D341Med (cell line): ENCODE measurements at places on chromosomes 6 and 20.
A peak's percentile ranks its signal among the peaks of the same experiment; 100 is the strongest.

DNA sequence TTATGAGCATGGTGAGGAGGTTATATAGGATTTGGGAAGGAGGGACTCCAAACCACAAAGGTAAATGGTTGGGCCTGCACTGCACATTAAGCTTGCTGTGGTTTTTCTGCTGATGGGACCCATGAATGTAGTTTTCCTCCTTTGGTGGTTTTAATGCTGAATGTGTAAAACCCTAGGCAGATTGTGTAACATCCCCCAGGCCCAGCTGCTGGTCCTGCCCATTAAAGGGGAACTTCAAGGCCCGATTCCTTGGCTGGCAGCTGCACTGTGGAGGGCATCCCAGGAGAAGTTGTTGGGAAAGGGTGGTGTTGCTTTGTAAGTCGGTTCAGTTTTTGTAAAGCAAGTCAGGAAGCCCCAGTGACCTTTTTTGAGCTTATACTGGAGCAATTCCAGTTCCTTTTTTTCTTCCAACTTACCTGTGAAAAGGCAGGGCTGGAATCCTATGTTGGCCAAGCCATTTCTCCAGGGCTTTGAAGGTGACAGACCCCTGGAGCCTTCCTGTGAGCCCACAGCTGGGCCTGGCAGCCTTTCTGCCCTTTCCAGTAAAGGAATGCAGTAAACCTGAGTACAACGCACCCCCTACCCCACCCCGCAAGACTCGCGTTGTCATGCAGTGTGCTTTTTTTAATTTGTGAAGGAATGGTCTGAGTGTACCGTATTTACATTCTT lies 43.1 kb upstream of the NAA20 start:
- no peak for DNase-seq

- DNase-seq = no peak
Measured at GRCh38 chr20:49104365-49104648, 58.2 kb downstream of the CSE1L start.

DNA sequence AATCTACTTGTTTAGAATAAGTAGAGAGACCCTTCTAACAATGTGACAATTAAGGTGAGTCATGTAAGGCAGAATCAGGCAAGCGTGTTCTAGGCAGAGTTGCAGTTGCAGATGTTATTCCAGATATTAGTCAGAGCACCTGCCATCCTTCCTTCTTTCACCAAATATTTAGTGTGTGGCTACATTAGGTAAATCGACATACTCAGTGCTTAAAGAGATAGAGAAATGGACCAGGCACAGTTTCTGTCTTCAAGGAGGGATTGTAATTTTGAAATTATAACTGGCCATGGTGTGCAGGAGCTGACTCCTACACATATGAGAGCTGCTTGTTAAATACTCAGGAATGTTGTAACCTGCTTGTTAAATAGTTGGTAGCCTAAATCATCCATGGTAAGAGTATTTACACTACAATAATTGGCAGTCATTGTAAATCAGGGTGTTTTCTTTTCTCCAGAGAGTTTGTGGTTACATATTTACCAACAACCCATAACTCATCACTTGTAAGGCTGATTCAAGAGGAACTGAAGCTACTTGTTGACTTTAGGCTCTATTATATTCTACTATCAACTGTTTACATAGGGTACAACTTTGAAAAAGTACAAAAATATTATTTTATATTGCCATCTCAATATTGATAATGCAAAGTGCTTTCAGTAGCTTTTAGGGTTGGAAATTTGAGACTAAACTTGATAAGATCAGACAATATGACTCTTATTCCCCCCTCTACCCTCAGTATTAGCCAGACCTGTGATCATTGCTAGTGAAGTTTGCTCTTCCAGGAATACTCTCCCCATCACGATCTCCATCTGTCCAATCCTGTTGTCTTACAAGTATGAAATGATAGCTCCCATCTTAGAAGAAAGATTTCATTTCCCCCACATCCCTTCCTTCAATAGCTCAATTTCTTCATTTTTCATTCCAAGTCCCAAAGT lies 607.1 kb downstream of the COL12A1 start:
- no peak for DNase-seq

GRCh38 chr20:64183313-64183712 lies 19.1 kb downstream of the MYT1 start:
- no peak for DNase-seq

DNA sequence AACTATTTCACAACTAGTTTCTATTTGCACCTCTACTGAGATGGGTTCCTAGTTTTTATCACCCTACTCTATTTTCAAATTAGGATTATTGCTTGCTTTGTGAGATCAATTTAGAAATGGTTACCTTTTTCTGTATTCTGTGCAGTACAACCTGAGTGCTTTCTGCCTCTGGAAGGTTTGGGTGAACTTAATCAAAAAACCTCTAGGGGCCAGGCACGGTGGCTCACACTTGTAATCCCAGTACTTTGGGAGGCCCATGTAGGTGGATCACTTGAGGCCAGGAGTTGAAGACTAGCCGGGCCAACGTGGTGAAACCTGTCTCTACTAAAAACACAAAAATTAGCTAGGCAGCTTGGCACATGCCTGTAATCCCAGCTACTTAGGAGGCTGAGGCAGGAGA lies 63.3 kb downstream of the SCAF8 start:
- DNase-seq = no peak

GRCh38 chr6:158595223-158595622 lies 35.3 kb downstream of the TMEM181 start:
- peak; percentile 60 for DNase-seq

GRCh38 chr6:145155873-145156782 lies 579.2 kb downstream of the EPM2A start:
- no peak for DNase-seq

GRCh38 chr6:127877231-127877630 lies 23.6 kb downstream of the THEMIS start:
- no peak for DNase-seq

- no peak for DNase-seq
Measured at GRCh38 chr6:52990342-52990741, 4.7 kb downstream of the GSTA4 start.

DNA sequence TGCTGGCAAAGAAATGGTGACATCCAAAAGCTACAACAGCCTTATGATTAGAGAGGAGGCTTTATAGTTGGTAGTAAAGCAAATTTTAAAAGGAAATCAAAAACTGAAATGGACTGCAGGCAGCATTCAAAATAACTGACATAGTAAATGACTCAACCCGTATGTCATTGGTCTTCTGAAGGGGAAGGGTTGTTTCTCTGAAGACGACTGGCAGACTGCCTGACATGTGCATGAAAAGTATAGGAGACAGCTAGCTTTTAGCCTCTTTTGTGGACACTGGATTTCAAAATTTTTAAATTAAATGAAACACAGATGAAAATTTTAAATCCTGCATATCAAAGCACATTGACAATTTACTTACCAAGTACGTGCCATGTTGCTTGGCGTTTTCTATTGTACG lies 90.7 kb downstream of the TRMT6 start:
- DNase-seq = no peak

- DNase-seq = peak; percentile 88
Measured at GRCh38 chr6:138692058-138692977, 81.3 kb upstream of the CCDC28A start.

- no peak for DNase-seq
Measured at GRCh38 chr6:139239064-139239463, 52.7 kb downstream of the TXLNB start.

DNA sequence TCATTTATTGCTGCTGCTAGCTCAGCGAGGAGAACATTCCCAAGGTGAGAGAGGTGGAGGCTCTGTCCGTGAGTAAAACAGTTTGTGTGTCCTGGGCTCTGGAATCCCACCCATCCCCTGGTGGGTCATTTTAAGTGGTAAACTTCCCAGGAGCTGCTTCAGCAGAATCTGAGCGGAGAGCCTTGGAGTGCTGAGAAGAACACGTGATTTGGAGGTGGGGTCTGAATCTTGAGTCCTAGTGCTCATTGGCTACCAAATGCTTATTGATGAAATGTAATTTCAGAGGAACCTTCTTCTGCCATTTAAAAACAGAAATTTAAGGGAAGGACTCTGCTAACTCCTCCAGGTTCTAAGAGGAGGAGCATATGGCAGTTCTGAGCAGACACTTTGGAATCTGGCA lies 132.4 kb downstream of the CDH26 start:
- no peak for DNase-seq

DNA sequence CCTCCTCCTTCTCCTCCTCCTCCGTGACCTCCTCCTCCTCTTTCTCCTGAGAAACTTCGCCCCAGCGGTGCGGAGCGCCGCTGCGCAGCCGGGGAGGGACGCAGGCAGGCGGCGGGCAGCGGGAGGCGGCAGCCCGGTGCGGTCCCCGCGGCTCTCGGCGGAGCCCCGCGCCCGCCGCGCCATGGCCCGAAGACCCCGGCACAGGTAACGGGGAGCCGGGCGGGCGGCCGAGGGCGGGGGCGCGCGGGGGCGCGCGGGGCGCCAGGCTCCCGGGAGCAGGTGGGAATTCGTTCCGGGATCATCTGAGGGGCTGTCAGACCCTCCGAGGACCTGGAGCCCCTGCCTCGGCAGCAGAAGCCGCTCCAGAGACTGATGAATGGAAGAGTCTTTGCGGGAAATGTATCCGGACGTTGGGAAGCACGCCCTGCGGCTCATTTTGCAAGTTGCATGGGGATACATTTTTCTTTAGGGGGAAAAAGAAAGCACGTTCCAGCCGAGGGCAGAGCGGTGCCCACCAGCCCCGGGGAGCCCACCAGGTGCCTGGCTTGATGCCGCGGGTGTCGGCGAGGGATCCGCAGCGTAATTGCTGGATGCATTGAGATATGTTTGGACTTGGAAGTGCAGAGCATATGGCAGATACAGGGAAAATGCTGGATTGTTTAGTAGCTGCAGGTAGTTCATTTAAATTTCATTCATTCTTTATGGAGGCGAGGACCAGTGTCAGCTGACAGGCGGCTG lies 394 bp downstream of the MYB start:
- peak; percentile 50 for DNase-seq

DNA sequence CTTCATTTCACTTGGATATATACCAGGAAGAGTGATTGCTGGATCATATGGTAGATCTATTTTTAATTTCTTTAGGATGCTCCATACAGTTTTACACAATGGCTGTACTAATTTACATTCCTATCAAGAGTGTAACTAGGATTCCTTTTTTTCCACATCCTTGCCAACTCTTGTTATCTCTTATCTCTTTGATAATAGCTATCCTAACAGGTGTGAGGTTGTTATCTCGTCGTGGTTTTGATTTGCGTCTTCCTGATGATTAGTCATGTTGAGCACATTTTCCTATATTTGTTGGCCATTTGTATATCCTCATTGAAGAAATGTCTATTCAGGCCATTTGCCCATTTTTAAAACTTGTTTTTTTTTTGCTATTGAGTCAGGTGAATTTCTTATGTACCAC lies 552.4 kb downstream of the RFPL4B start:
- DNase-seq = no peak

- no peak for DNase-seq
Measured at GRCh38 chr6:46584586-46584985, 68.0 kb downstream of the CYP39A1 start.

GRCh38 chr6:134636186-134636799 lies 313.6 kb downstream of the ALDH8A1 start:
- no peak for DNase-seq

DNA sequence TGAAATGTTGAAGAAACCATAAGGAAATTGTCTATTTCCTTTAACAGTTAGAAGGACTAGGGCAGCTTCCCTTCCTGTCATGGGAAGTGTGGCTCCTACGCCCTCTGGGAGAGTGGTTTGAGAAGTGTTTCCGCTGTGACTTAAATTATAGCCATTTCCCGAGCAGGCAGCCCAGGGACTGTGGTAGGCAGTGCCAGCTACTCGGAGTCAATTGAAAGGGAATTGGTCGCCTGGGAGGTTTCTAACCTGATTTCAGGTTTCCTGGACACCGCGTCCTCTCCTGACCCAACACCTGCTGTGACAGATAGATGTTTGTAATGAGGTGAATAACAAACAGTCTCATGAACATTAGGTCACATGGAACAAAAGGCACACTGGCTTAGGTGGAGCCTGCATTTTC lies 256.1 kb upstream of the PLCB4 start:
- no peak for DNase-seq

- no peak for DNase-seq
Measured at GRCh38 chr6:13535306-13535705, 39.1 kb upstream of the SIRT5 start.

- no peak for DNase-seq
Measured at GRCh38 chr6:15239616-15240364, 6.1 kb upstream of the JARID2 start.

GRCh38 chr20:55216525-55217242 lies 741.3 kb downstream of the DOK5 start:
- DNase-seq = no peak

DNA sequence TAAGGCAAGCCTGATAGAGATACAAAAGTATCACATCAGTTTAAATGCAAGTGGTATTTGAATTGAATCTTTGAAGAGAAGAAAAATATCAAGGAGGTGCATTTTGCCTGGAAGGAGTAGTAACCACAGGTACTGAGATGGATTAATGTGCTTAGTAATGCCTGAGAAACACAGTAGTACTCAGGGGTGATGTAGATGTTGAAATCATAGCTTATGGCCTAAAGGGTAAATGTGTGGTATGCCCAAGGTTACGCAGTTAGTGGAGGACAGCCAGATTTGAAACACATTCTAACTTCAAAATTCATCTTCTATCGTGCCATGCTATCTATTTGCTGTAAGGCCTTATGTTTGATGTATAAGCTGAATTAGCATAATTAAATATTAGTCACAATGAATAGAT lies 55.9 kb downstream of the STXBP5 start:
- DNase-seq = no peak

DNA sequence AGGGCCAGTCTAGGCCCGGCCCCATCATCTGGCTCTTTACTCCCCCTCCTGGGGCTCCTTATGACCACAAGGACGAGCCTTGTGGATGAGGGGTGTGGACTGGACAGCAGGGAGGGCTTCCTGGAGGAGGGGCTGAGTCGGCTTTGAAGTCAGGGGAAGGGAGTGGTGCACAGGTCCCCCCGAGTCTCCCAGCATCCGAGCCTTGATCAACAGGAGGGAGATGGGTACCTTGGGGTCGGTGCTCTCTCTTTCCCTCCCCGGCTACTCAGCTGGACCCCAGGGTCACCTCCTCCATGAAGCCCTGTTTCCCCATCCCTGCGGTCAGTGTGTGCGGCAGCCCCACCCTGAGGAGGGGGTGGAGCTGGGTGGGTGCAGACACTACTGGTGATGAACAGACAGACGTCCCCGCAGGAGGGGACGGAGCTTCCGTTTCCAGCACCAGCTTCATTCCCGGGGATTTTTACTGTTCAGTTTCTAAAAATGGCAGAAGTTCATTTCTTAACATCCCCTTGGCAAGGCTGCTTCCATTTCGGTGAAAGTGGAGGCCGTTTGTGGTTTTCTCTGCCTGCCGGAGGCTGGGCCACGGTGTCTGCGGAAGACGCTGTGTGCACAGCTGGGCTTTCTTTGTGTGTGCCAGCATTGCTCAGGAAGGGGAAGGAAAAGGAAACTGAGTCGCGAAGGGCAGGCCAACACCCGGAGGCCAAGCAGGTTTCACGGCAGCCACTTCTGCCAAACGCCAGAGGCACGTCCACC lies 19.6 kb downstream of the NTSR1 start:
- no peak for DNase-seq

GRCh38 chr6:118252474-118252873 lies 295.6 kb upstream of the PLN start:
- DNase-seq = no peak
